ENCODE measurements at places on chromosomes 12 and 14. TPM values are rescaled to one million over a fixed set of nuclear protein-coding genes. Genes with fewer than 3 reads are reported as not detected.

The DAD1 gene
- total RNA-seq, result 254 TPM

The C14orf39 gene
- not detected for total RNA-seq

The CDKN3 gene
- total RNA-seq, result not detected

The TSPAN11 gene
- 20.7 TPM for total RNA-seq

The LRTM2 gene
- not detected for total RNA-seq

The CLIP1 gene
- 89.2 TPM for total RNA-seq

The SYNE3 gene
- total RNA-seq, result 97.0 TPM

The LMO3 gene
- total RNA-seq, result 26.6 TPM

The RDH16 gene
- total RNA-seq, result 1.8 TPM

DNA sequence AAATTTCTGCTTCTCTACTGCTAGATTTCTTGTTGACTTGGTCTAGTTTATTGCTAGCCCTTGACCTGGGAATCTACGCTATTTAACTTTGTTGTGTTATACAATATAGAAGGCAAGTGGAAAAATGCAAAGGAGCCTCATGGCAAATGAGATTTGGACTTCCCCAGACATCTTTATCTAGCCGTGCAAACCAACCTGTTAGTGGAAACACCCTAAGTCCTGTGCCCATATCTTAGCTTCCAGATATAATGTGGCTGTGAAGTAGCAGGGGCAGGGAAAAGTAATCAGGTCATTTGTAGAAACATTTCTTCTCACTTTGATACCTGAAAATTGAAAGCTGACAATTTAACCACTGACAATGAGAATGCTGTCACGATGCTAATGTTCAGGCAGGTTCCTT is 90.7 kb upstream of the ATP2B1 start:
- no peaks in the 10 kb centered on the region for H3K36me3 ChIP-seq
- H3K27me3 ChIP-seq, result no peaks in the 10 kb centered on the region
- H3K27ac ChIP-seq, result no peak overlapping the region
- H3K4me1 ChIP-seq, result no peaks in the 10 kb centered on the region
- H3K4me3 ChIP-seq, result no peak overlapping the region

- no peaks in the 10 kb centered on the region for H3K36me3 ChIP-seq
- no peaks in the 10 kb centered on the region for H3K4me1 ChIP-seq
Measured at GRCh38 chr14:70425354-70425753, 8.5 kb upstream of the SYNJ2BP start.

DNA sequence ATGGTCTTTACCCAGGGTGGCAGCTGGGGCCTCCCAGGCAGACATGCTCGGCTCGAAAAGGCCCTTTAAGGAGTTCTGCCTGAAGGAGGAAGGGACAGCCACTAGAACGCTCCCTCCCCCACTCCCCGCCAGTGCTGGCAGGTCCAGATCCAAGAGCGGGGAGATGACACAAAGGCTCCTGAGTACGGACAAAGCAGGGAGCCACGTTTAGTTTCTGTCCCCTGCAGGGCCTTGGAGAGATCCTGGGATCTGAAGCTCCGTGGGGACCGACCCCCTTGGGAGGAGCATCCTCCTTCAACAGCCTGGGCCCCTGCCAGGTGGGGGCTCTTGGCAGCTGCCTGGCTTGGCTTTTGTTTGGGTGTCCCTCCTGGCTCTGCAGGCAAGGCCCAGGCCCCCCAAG is 89.7 kb downstream of the ESRRB start:
- H3K4me3 ChIP-seq, result no peak overlapping the region
- no peaks in the 10 kb centered on the region for H3K27me3 ChIP-seq
- DNase-seq, result no peak
- H3K36me3 ChIP-seq, result no peaks in the 10 kb centered on the region
- no peak overlapping the region for H3K27ac ChIP-seq

DNA sequence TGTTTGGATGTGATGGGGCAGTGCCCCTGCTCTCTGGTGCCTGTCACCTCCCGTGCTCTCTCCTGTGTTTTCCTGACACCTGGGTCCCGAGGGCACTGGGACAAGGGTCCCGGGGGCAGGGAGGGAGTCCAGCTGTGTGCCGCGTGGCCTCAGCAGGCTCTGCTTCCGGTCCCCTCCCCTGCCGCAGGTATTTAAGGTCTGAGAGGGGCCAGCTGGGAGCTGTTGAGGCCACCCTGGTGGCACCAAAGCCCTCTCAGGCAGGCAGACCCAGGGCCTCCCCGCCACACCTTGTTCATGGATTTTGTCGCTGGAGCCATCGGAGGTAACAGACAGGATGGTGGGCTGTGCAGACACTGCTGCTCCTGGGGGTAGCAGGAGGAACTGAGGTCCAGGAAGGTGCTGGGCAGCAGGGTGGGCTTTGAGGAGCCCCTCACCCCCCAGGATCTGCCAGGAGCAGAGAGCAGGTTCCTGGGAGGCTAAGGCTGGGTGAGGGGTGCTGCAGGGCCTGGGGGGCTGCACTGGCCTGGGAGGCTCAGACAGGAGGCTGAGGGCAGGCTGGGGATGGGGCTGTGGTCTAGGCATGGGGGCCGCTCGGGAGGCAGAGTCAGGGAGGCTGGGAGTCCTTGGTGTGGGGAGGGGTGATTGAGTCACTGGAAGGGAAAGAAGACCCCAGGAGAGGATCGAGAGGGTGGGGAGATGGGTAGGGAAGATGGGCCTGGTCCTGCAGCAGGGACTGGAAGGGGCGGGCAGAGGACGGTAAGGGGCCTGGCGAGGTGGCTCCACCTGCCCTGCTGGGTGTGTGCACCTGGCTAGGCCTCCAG is at the start of gene SLC25A47:
Gene SLC25A47, plus strand, starts transcription at position 219 of the 821 bp plus-strand sequence. Its CDS starts 76 bp downstream, at position 295.
- H3K4me1 ChIP-seq, result no peaks in the 10 kb centered on the region
- no peak within 1 kb of the TSS for H3K4me3 ChIP-seq
- H3K27ac ChIP-seq, result no peak within 1 kb of the TSS
- no peaks in the 10 kb centered on the region for H3K36me3 ChIP-seq
- no peaks in the 10 kb centered on the region for H3K27me3 ChIP-seq
- DNase-seq, result no peak

DNA sequence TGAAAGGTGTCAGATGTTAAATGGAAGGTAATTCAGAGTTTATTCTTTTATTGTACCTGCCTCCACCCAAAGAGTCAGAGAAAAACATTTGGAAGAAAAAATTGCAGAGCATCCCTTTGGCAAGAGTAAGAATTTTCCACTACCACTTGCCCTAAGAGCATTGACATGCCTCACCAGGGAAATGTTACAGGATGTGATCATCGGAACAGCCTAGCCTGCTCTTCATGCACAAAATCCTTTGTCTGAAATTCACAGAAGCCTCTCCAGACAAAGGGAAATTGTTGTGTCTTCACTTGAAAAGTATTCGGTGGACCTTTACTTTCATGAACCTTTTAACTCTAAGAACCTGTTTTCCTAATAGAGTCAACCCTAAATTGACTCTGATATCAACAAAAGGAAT is 36.9 kb downstream of the ATP2A2 start:
- H3K4me3 ChIP-seq, result no peak overlapping the region
- no peak overlapping the region for H3K27ac ChIP-seq
- no peaks in the 10 kb centered on the region for H3K27me3 ChIP-seq
- no peak for DNase-seq
- H3K36me3 ChIP-seq, result no peaks in the 10 kb centered on the region
- no peaks in the 10 kb centered on the region for H3K4me1 ChIP-seq

- no peak overlapping the region for H3K27ac ChIP-seq
- H3K27me3 ChIP-seq, result peaks cover 29% of the 10 kb centered on the region
- peak overlapping the region; percentile 62 for H3K4me3 ChIP-seq
- no peak for DNase-seq
- H3K36me3 ChIP-seq, result no peaks in the 10 kb centered on the region
Measured at GRCh38 chr14:79278286-79278797, 933.0 kb downstream of the DIO2 start.

DNA sequence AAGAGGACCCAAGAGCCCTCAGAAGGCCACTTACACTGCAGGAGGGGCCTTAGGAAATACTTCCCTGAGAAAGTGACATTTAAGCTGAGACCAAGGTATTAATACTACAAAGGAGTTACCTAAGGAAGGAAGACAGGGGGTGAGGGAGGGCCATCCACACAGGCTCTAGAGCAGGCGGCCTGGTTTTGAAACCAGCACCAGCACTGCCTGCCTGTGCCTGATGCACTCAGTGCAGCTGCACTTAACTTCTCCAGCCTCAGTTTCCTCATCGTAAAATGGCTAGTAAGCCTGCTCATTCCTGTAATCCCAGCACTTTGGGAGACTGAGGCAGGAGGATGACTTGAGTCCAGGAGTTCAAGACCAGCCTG is 45.5 kb upstream of the PLEKHG6 start:
- H3K36me3 ChIP-seq, result no peaks in the 10 kb centered on the region
- H3K27ac ChIP-seq, result no peak overlapping the region
- DNase-seq, result no peak
- H3K27me3 ChIP-seq, result no peaks in the 10 kb centered on the region

DNA sequence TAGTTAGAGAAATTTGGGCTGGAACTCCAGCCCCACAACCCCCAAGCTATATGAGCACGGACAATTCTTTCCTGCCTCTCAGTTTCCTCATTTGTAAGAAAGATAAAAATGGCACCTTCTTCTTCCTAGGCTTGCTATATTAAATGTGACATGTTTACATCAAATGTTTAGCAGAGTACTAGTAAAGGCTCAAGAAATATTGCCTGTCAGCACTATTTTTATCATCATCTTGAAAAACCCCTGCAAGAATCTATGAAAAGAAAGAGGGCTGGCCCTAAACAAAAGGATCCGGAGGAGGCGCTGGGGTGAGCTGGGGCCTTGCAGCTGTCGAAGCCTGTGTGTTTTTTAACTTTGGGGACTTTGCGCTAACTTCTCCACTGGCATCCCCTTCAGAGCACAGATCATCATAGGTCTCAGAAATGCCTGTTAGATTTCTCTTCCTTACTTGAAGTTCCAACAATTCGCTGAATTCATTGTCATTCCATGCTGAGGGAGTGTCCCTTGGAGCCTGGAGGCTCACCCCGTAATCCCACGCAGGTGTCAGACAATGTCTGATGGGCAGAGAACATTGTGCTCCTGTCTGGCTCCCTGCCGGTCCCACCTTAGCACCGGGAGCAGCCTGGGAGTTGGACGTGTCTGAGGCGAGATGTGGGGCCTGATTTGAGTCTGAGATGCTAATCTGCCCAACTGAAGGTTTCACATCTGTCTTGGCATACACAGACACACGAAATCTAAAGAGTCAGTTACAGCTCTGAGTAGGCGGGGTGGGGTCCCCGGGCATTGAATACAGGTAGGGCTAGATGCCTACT is 206.8 kb downstream of the NUAK1 start:
- H3K27me3 ChIP-seq, result no peaks in the 10 kb centered on the region
- no peak overlapping the region for H3K27ac ChIP-seq
- no peaks in the 10 kb centered on the region for H3K36me3 ChIP-seq
- H3K4me1 ChIP-seq, result no peaks in the 10 kb centered on the region
- no peak for DNase-seq

GRCh38 chr14:53126731-53127130 is 26.4 kb downstream of the DDHD1 start:
- DNase-seq, result no peak
- H3K36me3 ChIP-seq, result no peaks in the 10 kb centered on the region
- no peak overlapping the region for H3K4me3 ChIP-seq
- no peaks in the 10 kb centered on the region for H3K4me1 ChIP-seq
- no peak overlapping the region for H3K27ac ChIP-seq

GRCh38 chr14:71122866-71123565 is 215.8 kb downstream of the PCNX1 start:
- H3K27ac ChIP-seq, result no peak overlapping the region
- DNase-seq, result no peak
- H3K4me3 ChIP-seq, result no peak overlapping the region
- no peaks in the 10 kb centered on the region for H3K27me3 ChIP-seq
- peaks cover 4% of the 10 kb centered on the region for H3K4me1 ChIP-seq

GRCh38 chr12:108340037-108340436 is 926 bp upstream of the CMKLR1 start:
- H3K27me3 ChIP-seq, result no peaks in the 10 kb centered on the region
- no peak for DNase-seq
- H3K4me1 ChIP-seq, result no peaks in the 10 kb centered on the region
- H3K36me3 ChIP-seq, result no peaks in the 10 kb centered on the region
- H3K4me3 ChIP-seq, result no peak overlapping the region

GRCh38 chr12:12323591-12323990 is 26.5 kb downstream of the MANSC1 start:
- no peak overlapping the region for H3K27ac ChIP-seq
- no peaks in the 10 kb centered on the region for H3K27me3 ChIP-seq
- H3K4me3 ChIP-seq, result no peak overlapping the region
- no peaks in the 10 kb centered on the region for H3K36me3 ChIP-seq
- H3K4me1 ChIP-seq, result no peaks in the 10 kb centered on the region

GRCh38 chr12:107330831-107331431 is 237.6 kb upstream of the CRY1 start:
- H3K36me3 ChIP-seq, result no peaks in the 10 kb centered on the region
- no peak overlapping the region for H3K4me3 ChIP-seq
- no peak overlapping the region for H3K27ac ChIP-seq
- no peaks in the 10 kb centered on the region for H3K4me1 ChIP-seq
- no peaks in the 10 kb centered on the region for H3K27me3 ChIP-seq

DNA sequence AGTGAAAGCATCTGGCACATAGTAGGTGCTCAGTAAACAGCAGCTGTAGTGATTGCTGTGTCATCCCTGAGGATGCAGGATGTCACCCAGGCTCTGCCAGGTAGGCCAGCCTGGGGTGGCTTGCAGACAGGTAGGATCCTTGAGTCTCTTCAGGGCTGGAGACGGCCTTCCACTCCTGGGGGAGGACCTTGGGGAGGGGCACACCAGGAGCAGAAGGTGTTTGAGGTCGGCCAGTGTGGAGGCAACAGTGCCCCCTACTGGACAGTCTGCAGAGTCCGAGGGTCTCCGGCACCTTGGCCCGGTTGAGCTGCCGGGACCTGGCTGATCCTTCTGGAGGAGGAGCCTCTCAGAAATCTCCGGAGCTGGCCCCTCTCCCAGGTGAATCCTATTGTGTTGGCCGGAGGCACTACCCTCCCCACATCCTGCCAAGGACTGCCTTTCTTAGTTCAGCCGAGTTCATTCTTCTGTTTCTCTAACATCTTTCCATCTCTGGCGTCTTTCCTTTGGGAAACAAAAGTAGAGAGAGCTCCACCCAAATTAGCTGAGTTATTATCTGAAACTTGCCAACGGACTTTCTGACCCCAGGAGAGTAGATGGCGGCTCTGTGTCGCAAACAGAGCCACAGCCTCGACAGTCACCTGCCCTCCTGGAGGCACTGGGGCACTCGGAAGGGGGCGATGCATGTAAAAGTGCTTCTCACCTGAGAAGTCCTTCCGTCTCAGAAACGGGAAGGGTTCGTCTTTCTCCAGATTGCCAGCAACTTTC is 41.8 kb upstream of the CLMN start:
- H3K36me3 ChIP-seq, result no peaks in the 10 kb centered on the region
- no peak for DNase-seq
- no peaks in the 10 kb centered on the region for H3K27me3 ChIP-seq
- H3K4me3 ChIP-seq, result no peak overlapping the region
- peaks cover 36% of the 10 kb centered on the region for H3K4me1 ChIP-seq

DNA sequence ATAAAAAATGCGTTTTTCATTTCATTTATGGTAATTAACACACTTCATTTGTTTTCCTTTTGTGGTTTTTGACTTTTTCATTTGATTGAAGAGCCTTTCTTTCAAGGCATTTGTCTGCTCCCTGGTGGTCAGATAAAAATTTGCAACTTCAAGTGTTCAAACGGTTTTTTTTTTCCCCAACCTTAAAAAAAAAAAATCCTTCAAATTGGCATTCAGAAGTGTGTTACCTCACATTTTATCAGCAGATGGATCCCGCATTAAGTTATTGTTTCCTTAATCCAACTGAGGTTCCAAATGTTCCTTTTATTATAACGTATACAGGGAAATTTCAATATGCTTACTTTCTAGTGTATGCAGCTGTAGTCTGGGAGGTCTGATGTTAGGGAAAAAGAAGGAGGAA is 47.2 kb downstream of the MYF5 start:
- H3K4me1 ChIP-seq, result no peaks in the 10 kb centered on the region
- H3K27ac ChIP-seq, result no peak overlapping the region
- no peaks in the 10 kb centered on the region for H3K27me3 ChIP-seq
- DNase-seq, result peak; percentile 19

- H3K27ac ChIP-seq, result no peak overlapping the region
- no peaks in the 10 kb centered on the region for H3K4me1 ChIP-seq
- H3K27me3 ChIP-seq, result no peaks in the 10 kb centered on the region
- H3K4me3 ChIP-seq, result no peak overlapping the region
- peaks cover 38% of the 10 kb centered on the region for H3K36me3 ChIP-seq
Measured at GRCh38 chr14:105436891-105437722, 17.5 kb downstream of the MTA1 start.
